Gastrocnemius medialis (tissue), 4 donors: ENCODE measurements at places on chromosomes 16 and 17. TPM values are rescaled to one million over a fixed set of nuclear protein-coding genes. Genes with fewer than 3 reads are reported as not detected.

DNA sequence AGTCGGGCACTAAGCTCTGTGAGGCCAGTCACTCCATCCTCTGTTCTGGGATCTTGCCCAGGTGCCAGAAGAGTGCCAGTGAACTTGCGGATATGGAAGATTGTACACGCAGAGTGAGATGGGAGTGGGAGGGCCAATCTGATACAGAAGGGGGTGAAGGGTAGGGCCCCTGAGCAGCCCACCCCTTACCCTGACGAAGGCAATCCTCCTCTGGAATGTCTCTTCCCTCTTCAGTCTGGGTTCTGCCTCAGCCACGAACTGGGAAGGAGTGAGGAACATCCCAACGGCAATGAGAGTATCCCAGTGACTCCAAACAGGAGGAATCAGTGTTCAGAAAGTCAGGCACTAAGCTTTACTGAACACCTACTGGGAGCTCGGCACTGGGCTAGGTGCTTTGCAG, 11.9 kb upstream of the PIK3R6 start:
- no peaks in the 10 kb centered on the region for H3K27me3 ChIP-seq
- no peak for DNase-seq
- no peaks in the 10 kb centered on the region for H3K4me1 ChIP-seq
- no peak overlapping the region for H3K27ac ChIP-seq

DNA sequence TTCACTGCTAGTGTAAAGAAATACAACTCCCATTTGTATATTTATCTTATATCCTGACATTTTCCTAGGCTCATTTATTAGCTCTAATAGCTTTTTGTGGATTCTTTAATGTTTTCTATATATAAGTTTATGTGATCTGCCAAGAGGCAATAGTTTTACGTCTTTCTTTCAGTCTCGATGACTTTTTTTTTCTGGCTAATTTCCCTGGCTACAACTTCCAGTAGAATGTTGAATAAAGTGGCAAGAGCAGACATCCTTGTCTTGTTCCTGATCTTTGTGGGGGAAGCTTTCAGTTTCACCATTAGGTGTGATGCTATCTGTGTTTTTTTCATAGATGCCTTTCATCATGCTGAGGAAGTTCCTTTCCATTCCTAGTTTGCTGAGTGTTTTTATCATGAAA, 43.9 kb upstream of the ABCA3 start:
- H3K27me3 ChIP-seq = no peaks in the 10 kb centered on the region
- no peak overlapping the region for H3K27ac ChIP-seq
- no peaks in the 10 kb centered on the region for H3K4me1 ChIP-seq
- DNase-seq = no peak

The ZNF830 gene
- total RNA-seq = 11.0 TPM

DNA sequence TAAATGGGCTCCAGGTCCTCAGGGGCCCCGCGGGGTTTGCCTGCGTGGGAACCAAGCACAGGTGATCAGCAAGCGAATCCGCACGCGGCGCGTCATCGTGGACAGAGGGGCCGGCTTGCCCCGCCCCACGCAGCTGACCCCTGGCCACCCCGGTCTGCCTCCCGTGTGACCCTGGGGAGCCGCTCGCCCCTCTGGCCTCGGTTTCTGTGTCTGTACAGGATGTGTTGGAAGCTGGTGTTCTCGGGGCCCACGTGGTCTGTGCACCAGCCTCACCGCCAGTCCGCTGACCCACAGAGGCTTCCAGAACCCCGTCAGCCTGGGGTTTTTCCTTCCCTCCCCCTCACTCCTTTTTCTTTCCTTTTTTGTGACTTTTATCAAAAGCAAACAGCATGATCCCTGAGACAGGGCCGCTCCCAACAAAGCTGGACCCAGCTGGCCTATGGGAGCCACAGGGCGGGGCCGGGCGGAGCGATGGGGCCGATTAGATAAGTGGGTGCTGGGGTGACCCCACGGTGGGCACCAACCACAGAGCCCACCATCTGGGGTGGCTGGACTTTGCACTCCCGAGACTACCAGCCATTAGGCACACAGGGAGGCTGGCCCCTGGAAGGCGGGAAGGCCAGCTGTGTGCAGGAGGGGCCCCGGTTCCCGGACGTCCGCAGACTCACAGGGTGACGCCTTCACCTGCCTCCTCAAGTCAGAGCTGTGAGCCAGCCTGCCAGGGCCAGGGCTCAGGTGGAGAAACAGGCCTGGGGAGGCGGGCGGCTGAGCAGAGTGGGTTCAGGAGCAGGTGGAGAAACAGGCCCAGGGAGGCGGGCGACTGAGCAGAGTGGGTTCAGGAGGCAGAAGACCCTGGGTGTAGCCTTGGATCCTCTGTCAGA, 56.0 kb downstream of the ZFPM1 start:
- no peak overlapping the region for H3K4me3 ChIP-seq
- H3K4me1 ChIP-seq = no peaks in the 10 kb centered on the region
- no peaks in the 10 kb centered on the region for H3K27me3 ChIP-seq
- no peak for DNase-seq

DNA sequence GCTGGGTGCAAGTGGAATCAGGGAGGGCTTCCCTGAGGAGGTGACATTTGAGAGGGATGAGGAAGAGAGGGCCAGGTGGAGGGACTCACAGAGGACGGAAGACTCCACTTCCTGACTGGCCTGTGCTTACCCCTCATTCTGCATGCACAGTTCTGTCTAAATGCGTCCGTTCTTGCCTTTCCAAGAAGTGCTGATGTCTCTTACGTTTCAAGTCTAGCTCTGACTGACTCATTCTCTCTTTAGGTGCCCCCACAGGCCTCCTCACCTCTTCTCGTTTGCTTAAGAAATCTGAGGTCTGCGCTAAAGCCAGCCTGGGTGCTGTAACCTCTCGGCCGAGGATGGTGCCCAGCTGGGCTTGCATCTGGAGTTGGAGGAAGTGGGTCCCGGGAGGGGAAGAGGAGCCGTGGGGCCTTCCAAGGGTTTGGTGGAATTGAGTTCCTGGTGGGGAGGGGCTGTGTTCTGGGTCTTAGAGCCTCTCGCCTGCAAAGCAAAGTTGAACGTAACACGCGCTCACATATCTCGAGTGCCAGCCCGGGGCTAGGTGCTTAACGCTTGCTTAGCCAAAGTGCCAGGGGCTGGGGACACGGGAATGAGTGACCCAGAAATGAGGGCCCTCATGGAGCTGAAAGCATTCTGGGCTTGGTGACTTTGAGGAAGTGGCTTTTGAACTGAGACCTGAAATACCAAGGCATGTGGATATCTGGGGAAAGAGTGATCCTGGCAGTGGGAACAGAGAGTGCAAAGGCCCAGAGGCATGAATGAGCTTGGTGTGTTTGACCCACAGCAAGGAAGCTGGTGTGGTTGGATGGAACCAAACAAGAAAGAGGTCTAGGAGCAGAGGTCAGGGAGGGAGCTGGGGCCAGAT, 4.8 kb downstream of the IL4R start:
- no peak overlapping the region for H3K4me3 ChIP-seq
- H3K27me3 ChIP-seq = no peaks in the 10 kb centered on the region
- H3K27ac ChIP-seq = peak overlapping the region; percentile 28

The GNG13 gene
- not detected for total RNA-seq

- no peak for DNase-seq
- peaks cover 6% of the 10 kb centered on the region for H3K36me3 ChIP-seq
- peaks cover 14% of the 10 kb centered on the region for H3K4me1 ChIP-seq
Measured at GRCh38 chr17:75069783-75070182, 18.0 kb upstream of the SLC16A5 start.

DNA sequence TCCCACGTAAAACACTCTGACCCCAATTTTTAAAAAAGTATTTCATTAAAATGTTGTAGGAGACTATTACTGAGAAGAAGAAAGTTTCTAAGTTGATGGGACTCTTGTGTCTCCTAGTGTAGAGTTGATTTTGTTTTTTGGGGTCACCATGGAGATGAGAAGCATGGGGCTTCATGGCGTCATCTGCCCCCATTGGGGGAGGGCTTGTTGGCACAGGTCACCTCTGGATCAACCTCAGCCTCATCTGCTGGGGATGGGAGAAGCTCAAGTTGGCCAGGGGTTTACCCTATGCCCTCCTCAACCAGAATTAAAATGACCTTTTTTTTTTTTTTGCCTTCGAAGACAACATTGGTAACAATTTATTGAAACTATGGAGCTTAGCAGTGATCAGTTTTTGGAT, 28.3 kb downstream of the MSI2 start:
- no peak overlapping the region for H3K4me3 ChIP-seq
- DNase-seq = no peak
- no peaks in the 10 kb centered on the region for H3K27me3 ChIP-seq
- H3K27ac ChIP-seq = peak overlapping the region; percentile 92
- peaks cover 81% of the 10 kb centered on the region for H3K4me1 ChIP-seq
- no peaks in the 10 kb centered on the region for H3K36me3 ChIP-seq

DNA sequence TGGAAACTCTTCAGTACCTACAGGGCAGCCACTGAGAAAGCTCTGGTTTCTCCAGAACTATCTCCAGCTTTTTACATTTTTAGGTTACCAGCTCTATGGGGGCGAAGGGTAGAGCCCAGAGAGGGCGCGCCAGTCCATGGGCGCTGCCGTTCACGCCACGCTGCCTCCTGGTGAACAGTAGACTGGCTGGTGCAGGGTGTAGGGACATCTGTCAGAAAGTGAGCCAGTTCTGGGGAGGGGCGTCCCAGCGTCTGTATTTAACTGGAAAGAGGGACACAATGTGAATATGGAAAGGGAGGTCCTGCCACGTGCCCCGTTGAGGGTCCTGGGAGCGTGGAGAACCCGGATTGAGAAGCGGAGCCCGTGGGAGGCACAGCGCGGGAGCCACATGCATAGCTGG, 16.4 kb upstream of the CLEC18A start:
- no peak overlapping the region for H3K27ac ChIP-seq
- no peaks in the 10 kb centered on the region for H3K27me3 ChIP-seq
- H3K36me3 ChIP-seq = no peaks in the 10 kb centered on the region
- H3K4me3 ChIP-seq = no peak overlapping the region
